ENCODE measurements at places on chromosomes 4 and X.
A peak's percentile ranks its signal among the peaks of the same experiment; 100 is the strongest.

DNA sequence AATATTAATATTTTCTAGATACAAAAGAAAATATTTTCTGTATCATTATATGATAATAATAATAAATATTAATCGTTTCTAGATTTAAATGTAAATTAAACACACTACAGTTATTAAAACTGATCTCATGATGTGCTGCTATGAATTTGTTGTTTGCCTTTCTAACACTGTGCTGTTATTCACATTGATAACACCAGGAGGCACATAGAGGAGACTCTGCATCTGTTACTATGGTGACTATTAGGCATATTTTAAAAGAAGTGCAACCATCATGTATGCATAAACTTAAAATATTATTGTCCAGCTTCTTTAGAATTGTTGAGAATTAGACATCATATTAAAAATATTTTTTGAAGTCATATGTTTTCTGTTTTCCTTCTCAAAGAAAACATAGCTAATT lies 11.8 kb upstream of the PDGFC start:
- DNase-seq, result no peak

DNA sequence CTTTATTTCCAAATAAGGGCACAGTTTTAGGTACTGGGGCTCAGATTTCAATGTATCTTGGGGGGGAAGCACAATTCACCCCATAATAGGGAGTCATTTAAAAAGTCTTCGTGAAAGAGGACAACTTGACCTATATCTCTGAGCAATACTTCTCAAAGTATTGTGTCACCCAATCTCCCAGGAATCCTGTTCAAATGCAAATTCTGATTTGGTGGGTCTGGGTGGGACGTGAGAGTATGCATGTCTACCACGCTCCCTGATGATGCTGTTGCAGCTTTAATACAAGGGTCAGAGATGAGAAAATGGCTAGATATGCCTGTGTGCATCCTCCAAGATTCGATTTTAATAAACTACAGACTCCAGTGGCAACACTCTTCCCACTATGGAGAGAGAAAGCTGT lies 514.8 kb downstream of the BCOR start:
- DNase-seq, result no peak

GRCh38 chr4:168815379-168816345 lies 194.4 kb downstream of the CBR4 start:
- DNase-seq, result no peak

DNA sequence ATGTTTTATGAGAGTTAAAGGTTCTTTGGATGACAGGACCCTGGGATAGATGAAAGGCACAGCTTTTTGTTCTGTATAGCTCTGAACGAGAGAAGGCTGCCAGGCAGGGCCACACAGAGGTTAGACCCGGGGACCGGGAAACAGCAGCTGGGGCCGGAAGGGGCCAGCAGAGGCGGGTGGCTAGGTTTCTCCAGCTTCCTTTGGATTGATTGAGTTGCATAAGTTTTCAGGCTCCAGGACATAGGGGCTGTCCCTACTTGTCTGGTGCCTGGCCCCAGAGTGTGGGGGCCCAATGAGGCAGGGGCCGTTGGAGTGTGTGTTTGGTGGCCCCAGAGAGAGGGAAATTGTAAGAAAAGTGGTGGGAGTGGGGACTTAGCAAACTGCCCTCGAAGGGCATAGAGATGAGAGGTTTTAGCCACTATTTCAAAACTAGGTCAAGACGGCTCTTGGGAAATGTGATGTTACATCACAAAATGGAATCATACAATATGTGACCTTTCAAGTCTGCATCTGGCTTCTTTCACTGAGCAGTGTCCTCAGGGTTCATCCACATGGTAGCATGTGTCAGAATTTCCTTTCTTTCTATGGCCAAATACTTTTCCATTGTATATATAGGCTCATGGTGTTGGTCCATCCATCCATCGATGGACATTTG lies 3.7 kb downstream of the ZFP92 start:
- DNase-seq, result no peak

DNA sequence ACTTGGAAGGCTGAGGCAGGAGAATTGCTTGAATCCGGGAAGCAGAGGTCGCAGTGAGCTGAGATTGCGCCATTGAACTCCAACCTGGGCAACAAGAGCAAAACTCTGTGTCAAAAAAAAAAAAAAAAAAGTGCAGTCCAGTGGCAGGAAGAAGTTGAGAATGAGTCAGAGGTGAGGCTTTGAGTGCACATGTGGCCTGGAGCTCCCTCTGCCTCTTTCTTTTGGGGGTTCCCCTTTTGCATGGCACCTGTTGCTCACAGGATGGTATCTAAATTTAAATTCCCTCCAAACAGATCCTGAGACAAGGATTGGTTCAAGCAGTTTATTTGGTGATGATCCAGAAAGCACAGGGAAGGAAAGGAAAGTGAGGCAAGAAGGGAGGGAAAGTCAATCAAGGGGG lies 151.4 kb upstream of the STX18 start:
- DNase-seq, result no peak

GRCh38 chrX:112761242-112762207 lies 79.1 kb downstream of the AMOT start:
- DNase-seq, result no peak

GRCh38 chr4:53558065-53558801 lies 33.1 kb downstream of the LNX1 start:
- no peak for DNase-seq

GRCh38 chr4:26015133-26015651 lies 101.2 kb downstream of the SMIM20 start:
- DNase-seq, result no peak

GRCh38 chrX:19736389-19736788 lies 151.0 kb downstream of the SH3KBP1 start:
- DNase-seq, result no peak

DNA sequence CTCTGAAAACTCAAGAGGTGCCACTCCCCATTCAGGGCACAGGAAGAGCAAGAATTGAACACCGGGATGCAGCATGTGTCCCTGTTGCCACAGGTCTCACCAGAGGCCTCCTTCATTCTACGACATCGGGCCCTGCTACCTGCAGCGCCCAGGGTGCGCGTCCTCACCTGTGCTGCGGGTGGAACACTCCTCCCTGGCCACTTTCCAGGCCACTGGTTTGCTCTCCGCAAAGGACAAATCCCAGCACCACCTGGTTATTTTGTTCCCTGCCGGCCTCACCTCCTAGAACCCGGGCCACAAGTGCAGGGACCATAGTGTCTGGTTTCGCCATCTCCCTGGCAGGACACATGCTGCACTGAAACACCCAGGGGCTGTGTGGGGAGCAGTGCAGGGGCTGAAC lies 14.3 kb upstream of the FAM3A start:
- no peak for DNase-seq

GRCh38 chrX:49210406-49210805 lies 10.4 kb upstream of the SYP start:
- no peak for DNase-seq

GRCh38 chr4:96003951-96004740 lies 164.3 kb downstream of the PDHA2 start:
- no peak for DNase-seq

GRCh38 chr4:3070709-3071500 lies 3.4 kb downstream of the HTT-AS start:
- DNase-seq, result no peak

DNA sequence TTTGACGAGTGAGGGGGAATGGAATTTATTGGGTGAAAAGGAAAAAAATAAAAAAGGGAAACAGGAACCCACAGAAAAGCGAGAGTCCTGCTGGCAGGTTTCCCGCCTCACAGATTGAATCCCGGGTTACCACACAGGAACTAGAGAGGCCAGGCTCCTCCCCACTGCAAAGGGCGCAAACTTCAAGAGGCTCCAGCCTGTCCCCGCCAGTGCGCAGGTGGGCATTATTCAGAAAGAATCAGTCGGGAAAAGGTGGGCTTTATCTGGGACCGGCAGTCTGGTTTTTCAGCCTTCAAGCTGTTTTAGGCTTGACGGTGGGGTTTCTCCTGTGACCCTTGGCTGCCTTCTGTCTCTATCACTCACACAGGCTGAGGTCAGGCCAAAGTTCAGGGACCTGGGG lies 1496.8 kb downstream of the RPA4 start:
- DNase-seq, result no peak

DNA sequence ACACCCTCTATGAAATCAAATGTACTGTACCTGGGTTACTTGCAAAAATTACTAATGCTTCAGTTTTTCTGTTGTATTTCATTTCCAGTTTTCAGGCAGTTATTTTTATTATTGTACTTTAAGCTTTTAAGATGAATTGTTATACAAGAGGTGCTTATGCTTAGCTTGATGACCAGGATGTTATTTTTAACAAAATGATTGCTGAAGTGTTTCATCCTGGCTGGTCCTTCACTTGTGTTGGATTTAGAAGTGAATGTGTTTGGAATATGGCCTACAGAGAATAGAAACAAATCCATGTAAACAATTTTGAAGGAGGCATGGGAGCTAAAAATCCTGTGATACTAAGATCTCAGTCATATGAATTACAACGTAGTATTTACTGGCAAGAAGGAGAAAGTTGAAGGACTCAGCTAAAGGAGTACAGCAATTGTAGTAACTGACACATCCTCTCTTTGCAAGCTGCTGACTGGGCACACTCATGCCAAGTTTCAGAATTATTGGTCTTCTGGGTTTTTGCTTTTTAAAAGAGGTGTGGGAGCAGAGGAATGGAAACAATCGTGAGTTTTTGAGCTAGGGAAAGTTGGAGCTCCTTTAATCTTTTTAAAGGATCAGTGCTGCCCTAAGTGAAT lies 9.2 kb downstream of the UBE2A start:
- DNase-seq, result no peak

- no peak for DNase-seq
Observed at GRCh38 chr4:180336494-180337090, 1906.6 kb upstream of the TENM3 start.

GRCh38 chr4:10366628-10367027 lies 90.6 kb downstream of the ZNF518B start:
- DNase-seq, result no peak

DNA sequence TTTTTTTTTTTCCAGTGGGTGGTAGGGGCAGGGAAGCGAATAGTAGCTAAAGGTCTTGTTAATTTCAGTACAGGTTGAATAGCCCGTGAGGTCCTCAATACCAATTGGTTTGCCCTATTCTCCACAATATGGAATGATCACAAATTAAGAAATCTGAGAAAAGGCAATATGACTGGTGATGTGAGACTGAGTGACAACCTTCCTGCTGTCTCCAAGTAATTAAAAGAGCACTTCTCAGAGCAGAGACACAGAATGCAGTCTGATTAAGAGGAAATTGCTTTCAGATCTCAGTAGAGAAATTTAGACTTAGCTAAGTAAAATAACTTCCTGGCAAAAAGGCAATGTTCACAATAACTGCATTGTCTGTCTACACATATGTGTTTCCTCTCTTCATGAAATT lies 23.0 kb downstream of the GPR174 start:
- DNase-seq, result no peak

- peak; percentile 17 for DNase-seq
Observed at GRCh38 chr4:71186566-71187403, 152.0 kb upstream of the SLC4A4 start.

DNA sequence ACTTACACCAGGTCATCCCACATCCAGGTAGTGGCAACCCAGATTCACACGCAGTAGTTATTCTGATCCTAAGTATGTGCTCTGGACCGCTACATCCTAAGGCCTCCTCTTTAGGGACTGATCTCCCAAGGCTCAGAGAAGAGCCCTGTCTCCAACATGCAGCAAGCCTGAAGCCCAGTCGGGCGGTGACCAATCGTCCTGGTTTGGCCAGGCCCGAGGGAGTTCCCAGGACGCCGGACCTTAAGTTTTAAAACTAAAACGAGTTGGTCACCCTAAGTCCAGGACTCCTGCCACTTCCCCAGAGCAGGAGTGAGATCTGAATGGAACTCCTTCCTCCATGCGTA lies 385 bp downstream of the LYAR start:
- no peak for DNase-seq

- no peak for DNase-seq
Observed at GRCh38 chr4:38055566-38055965, 95.4 kb downstream of the PTTG2 start.

DNA sequence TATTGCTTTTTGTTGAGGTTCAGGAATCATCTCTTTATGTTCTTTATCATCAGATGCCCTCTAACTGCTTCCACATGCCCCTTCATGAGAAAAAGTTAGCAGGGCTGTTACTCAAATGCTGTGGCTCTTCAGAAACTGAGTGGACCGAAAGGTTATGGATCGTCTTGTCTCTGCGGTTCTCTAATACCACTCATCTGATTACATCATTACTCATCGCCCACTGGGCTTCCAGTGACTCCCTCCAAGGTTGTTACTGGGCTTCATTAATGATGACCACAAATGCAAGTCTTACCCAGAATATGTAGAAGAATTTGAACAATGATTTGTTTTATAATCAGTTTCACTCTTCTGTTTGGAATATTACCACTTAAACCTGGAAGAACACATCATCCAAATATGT lies 67.7 kb downstream of the RWDD4 start:
- DNase-seq, result no peak

DNA sequence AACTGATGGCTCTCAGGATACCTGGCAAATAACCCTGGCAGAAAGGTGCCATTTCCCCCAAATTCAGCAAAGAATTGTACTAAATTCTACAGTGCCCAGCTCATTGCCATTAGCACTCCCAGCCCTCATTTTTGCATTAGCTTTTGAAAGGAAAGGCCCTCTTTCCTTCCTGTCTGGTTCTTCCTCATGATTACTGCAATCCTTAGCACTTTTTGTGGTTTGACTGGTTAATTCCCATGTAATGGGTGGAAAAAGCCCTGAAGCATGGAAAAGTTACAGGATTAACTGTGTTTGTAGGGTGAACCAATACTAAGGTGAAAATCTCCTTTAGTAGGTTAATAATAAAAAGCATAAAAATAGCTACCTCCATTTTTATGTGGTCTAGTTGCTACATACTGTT lies 139.5 kb downstream of the NPNT start:
- DNase-seq, result no peak

DNA sequence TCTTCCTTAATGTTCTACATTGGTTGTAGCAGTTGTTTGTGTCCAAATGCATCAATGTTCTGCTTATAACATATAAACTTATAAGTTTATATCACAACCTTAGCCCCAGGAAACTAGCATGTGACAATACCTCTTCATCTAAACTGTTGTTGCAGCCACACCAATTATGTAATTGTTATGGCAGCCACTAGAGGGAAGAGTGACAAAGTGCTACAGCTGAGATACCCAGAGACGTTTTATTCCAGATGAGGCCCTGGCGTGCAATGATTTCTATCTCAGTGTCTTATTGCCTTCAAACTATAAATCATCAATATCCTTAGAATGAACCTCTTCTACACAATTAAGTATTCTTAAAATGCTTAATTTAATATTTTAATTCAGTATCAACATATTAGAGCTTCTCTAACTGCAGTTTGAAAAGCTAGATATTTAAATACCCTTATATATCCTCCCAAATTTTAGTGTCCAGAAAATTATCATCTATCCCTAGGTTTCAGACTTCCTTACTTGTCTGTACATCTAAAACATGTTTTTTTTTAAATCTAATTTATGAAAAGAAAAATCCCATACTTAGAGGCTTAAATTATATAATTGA lies 171.6 kb downstream of the PCDH10 start:
- peak; percentile 30 for DNase-seq
